Urinary bladder (tissue), 4 donors: ENCODE measurements at places on chromosomes 1 and 21. TPM values are rescaled to one million over a fixed set of nuclear protein-coding genes. Genes with fewer than 3 reads are reported as not detected.

DNA sequence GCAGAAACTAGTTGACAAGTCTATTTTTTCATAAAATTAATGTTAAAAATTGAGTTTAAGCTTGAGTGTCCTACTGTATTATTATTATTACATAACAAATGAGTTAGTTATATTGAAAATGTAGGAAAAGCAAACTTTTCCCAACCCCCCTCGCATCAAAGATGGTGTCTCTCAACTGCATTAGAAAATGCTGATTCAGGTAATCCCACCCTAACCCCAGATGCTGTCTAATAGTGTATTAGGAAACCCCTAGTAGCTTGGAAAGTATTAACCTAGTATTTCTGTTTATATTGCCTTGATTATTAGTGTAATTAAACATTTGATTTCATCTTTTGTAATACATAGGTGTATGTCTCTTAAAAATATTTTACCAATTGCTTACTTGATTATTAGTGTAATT, 1120.3 kb downstream of the MRPL39 start:
- no peak for DNase-seq

- no peak for DNase-seq
Measured at GRCh38 chr1:178494569-178494971, 2.2 kb downstream of the CLEC20A start.

- no peak for DNase-seq
Measured at GRCh38 chr1:8283058-8283884, 34.6 kb upstream of the SLC45A1 start.

DNA sequence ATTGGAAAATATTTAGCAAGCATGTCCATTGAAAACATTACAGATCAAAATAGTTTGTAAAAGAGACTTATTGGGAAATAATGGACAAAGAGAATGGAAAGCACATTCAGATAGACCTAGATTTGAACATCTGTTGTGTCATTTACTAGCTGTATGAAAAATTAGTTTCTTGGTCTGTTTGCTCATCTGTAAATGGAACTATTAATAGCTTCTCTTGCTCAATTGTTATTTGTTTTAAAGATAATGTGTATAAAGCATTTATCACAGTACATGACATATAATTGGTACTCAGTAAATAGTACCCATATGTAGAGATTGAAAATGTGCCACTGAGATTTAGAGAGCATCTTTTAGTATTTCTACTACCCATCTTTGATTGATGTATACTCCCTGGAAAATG, 25.9 kb downstream of the RPAP2 start:
- DNase-seq = no peak

RNF115 gene
- total RNA-seq = 32.4 TPM

CFHR1 gene
- 1.2 TPM for total RNA-seq
